Stimulated activated CD8-positive, alpha-beta memory T cell treated with anti-CD3 and anti-CD28 coated beads, Interleukin-7, amount 100 ng/mL, for 4 hours (primary cell): ENCODE measurements at places on chromosomes 2 and 18.

DNA sequence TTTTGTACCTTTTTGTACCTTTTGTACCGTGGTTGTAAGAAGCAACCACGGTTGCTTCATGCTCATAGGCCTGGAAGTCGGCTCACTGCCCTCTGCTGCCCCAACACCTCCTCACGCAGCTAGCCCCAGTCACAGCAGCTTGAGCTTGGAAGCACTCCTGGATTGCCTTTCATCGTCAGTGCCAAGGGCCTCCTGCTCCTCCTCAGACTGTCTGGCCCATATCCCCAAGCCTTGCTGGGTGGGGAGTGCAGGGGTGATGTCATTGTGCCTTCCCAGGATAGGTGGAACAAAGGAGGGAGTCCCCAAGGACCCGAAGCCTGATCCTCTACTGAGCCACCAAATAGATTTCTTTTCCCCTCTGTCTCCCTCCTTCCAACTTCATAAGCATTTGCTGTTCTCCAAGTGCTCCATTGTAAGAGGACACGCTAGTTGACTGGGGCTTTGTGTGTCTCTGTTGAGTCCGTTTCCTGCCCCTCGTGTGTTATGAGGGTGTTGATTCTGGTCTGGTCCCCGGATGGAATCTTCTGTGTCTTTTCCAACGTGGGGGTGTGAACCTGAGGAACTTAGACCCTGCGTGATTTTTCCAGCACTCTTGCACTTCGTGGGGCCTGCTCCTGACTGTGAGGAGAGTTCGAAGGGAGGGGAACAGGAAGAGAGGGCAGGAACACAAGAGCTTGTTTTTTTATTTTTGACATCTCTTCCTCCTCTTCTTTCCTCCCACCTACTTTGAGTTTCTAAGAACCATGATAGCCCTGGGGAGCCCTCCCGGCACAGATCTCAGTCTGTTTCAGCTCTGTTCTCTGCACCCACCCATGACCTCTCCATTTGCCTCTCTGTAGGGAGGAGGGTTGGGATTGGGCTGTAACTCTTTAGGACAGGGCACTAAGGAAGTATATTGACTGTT is 127.2 kb upstream of the EML6 start:
- DNase-seq = no peak

DNA sequence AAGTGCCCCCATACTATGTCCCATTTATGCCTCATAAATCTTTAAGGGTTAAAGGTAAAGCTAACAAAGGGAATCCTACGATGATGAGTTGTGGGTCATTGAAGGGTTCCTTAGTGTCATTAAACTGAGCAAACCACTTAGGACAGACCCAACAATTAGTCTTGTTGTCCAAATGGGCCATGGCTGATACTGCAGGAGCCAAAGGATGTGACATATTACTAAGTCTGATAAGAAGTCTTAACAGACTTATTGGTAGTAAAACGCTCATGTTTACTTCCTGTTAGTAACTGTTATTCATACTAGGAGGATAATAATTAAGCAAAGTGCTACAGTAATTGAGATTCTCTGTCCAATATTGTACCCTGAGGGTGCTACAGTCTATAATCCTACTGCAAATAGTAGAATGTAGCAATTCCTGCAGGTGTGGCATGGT is 96.8 kb downstream of the PTPN4 start:
- no peak for DNase-seq

DNA sequence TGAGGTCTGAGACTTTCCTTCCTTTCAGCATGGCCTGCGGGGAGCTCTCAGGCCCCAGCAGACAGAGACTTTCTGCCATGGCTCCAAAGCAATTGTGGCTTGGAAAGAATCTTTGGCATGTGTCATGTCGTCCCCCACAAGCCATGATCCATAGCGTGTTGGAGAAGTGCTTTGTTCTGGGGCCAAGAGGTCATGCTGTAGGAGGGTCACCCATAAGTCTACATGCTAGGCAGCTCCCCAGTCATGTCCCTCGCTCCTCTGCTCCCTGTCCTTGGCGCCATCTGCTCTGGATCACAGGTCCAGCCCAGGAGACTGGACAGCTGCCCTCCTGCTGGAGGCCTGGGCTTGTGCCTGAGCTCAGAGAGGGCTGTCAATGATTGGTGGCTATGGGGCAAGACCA is 78.8 kb upstream of the LCLAT1 start:
- no peak for DNase-seq

- DNase-seq = no peak
These were observed 76.0 kb downstream of the RNF144A start for GRCh38 chr2:6993229-6993640.

GRCh38 chr2:199739413-199740110 is 111.4 kb downstream of the FTCDNL1 start:
- peak; percentile 24 for DNase-seq

- no peak for DNase-seq
These were observed 122.3 kb downstream of the NEDD4L start for GRCh38 chr18:58166278-58166844.

DNA sequence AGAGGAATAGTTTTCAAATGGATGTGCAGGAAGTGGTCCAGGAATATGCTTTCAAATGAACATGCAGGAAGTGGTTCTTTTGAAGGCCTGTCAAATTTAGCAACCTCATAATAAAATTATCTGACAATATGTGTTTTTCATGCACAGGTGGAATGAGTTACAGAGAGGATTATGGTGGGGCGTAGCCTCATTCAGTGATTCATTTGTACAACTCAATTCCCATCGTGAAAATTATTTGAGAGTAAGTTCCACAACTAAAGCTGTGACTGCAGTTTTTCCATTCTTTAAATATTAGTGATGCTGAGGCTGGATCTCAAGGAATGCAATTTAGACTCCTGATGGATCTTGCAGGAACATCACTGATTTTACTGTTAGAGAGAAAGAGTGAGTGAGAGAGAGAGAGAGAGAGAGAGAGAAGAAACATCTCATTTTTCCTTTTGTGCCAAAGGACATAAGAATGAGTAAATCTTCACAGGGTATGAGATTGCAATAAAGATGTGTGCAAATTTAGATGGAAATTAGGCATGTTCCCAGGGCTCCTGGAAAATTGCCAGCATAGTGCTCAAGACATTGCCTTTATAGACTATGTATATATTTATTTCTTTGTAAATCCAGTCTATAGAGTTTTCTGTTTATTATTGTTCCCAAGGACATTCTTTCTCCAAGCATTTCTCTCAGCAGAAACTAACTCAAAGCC is 394.9 kb upstream of the ZEB2 start:
- DNase-seq = no peak

- no peak for DNase-seq
These were observed 44.2 kb downstream of the PLCL1 start for GRCh38 chr2:197848602-197849001.

DNA sequence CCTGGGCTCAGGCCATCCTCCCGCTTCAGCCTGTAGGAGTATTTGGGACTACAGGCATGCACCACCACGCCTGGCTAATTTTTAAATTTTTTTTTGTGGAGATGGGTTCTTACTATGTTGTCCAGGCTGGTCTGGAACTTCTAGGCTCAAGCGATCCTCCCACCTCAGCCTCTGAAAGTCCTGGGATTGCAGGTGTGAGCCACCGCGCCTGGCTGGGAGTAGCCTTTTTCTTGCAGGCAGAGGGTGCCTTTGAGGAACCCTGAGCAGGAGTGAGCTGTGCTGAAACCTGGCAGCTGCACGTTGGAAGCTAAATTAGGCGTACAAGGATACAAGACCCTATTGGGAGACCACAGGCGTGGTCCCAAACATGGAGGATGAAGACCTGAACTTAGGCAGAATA is 8.0 kb downstream of the CTDSP1 start:
- no peak for DNase-seq

DNA sequence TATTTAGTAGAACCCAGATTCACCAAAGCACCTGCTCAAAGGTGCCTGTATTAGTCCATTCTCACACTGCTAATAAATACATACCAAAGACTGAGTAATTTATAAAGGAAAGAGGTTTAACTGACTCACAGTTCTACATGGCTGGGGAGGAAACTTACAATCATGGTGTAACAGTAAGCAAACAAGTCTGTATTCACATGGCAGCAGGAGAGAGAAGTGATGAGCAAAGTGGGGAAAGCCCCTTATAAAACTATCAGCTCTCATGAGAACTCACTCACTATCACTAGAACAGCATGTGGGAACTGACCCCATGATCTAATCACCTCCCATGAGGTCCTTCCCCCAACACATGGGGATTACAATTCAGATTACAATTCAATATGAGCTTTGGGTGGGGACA is 28.0 kb upstream of the DDX18 start:
- no peak for DNase-seq

- DNase-seq = no peak
These were observed 223.1 kb downstream of the ATAD2B start for GRCh38 chr2:23703583-23704385.

DNA sequence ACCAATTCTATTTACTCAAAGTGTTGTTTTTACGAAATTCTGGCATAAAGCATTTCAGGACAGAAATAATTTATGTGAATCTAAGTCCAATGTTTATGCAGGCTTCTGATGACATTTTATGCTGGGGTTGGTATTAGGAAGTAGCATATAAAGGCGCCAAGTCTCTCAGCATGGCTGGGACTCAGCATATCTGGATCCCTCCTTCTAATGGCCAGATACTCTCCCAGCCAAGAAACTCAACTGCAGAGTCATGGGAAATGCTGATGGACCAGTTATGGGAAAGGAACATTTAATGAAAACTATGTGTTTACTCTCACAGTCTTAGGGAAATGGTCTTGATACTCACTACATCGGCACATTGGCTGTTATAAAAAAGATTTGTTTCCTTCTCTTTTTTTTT is 392.2 kb downstream of the ARHGAP15 start:
- no peak for DNase-seq

- DNase-seq = no peak
These were observed 24.8 kb downstream of the SKOR2 start for GRCh38 chr18:47226660-47227059.

GRCh38 chr2:102251042-102251848 is 60.1 kb upstream of the IL1RL1 start:
- peak; percentile 42 for DNase-seq

GRCh38 chr2:118291251-118291880 is 203.1 kb downstream of the INSIG2 start:
- no peak for DNase-seq

- DNase-seq = no peak
These were observed 25.1 kb upstream of the CREB1 start for GRCh38 chr2:207504513-207505170.

- DNase-seq = no peak
These were observed 137.9 kb downstream of the ZNF516 start for GRCh38 chr18:76357174-76357573.

- DNase-seq = no peak
These were observed 20.9 kb downstream of the CD8A start for GRCh38 chr2:86769838-86770237.

DNA sequence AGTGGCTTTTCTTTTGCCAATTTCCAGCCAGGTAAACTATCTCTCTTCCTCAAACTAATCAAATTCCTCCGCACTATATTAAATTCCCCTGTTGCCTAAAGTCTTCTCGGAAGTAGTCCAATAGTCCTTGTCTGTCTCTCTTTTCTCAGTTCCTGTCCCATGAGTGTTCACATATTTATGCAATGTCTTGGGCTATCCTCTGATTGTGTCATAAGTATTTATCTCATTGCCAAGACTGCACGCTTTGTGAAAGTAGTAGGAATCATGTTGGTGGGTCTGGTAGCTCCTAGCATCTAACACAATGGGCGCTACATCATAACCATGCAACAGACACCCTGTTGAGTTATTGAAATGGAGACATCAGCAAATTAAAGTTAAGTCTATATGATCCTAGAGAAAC is 59.9 kb upstream of the POU3F3 start:
- DNase-seq = no peak

- no peak for DNase-seq
These were observed 51.5 kb downstream of the TMEM18 start for GRCh38 chr2:625415-626333.

DNA sequence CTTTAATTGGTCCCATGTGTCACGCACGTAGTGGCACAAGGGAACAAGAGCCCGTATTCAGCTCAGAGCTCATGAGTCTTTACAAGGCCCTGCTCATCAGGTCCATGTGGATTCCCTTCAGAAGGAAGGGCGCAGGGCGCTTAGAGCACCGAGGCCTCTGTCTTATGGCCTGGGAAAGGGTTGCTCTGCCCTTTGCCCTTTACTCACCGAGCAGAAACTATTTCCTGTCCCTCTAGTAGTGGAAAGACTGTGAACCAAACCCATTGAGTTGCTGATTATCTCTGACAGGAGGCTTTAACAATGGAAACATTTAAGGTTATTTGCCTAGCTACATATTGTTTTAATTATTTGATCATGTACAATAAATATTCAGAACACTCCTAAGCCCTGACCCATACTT is 102.0 kb upstream of the ACAA2 start:
- DNase-seq = no peak

- no peak for DNase-seq
These were observed 8.5 kb upstream of the LBH start for GRCh38 chr2:30222636-30223360.

- DNase-seq = no peak
These were observed 131.6 kb upstream of the DNAJC10 start for GRCh38 chr2:182584462-182584861.

GRCh38 chr2:42124011-42124785 is 45.0 kb upstream of the EML4 start:
- no peak for DNase-seq

- DNase-seq = no peak
These were observed 56.8 kb upstream of the SPAG16 start for GRCh38 chr2:213227458-213227857.

DNA sequence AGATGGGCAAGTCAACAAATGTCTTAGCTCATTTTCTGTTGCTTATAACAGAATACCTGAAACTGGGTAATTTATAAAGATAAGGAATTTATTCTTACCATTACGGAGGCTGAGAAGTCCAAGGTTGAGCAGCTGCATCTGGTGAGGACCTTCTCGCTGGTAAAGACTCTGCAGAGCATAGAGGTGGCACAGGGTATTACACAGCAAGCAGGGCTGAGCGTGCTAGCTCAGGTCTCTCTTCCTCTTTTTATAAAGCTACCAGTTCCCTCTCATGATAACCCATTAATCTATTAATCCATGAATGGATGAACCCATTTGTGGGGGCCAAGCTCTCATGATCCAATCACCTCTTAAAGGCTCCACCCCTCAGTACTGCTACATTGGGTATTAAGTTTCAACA is 109.1 kb downstream of the CDK15 start:
- no peak for DNase-seq

- no peak for DNase-seq
These were observed 458 bp downstream of the B4GALT6 start for GRCh38 chr18:31683968-31684278.

- DNase-seq = no peak
These were observed 12.6 kb downstream of the MBP start for GRCh38 chr18:77119851-77120491.

DNA sequence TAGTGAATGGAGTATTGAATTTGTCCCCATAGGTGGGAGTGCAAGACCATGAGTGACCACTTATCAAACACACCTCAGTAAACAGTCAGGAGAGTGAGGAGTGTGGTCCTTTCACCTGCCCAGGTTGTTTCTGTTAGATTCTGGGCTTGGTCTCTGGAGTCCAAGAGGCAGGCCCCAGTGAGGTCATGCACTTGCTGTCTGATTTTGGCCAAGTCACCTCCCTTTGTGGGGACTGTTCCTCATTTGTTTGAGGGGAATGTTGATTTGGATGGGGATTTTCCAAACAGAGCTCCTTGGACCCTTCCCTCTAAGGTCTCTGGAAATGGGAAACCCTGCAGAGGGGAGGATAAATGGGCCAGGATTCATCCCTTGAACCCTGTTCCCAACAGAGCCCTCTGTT is 7.3 kb downstream of the IL1RN start:
- DNase-seq = no peak

- DNase-seq = no peak
These were observed 268.6 kb downstream of the HDAC4 start for GRCh38 chr2:239132156-239132709.
